ENCODE measurements at places on chromosomes 5 and 9.

DNA sequence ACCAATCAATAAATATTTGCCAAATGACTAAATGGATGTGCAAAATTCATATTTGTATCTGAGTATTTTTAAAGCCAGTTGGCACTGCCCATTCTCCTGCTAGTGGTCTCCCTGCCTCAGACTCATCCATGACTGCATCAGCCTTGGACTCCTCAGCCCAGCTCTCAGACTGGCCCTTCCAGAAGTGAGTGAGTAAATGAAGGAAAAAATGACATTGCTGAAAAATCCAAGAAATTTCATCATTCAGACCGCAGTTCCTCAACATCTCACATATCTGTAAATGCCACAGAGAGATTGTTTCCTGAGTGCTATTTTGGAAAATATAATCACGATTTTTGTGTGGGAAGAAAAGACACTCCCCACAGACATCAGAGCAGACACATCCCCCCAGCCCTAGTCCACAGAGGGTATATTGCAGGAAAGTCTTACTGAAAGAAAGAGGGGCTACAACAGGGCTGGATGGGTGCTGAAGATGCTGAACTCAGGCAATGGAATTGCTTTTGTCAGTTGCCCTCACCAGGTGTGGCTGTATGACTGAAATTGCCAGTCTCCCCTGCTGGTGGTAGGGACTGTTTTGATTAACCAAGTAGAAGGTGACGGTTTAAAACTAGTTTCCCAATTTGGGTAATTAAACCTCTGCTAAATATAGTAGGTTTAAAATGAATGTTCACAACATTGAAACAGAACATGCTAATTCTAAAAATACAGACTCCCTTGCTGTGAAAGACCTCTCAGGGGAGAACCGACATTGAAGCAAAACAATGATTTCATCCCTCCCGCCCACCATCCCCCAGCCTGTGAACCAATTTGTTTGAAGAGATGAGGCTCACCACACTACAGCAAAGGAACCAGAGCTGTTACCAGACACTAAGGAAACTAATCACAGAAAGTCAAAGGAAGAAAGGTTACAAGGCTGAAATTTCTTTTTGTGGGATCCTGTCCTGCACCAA lies 158.8 kb downstream of the DEPDC1B start:
- no peak for DNase-seq

GRCh38 chr9:22969350-22969979 lies 522.8 kb downstream of the DMRTA1 start:
- DNase-seq, result no peak

- peak; percentile 41 for DNase-seq
Observed at GRCh38 chr9:96344458-96345180, 38.9 kb downstream of the SLC35D2 start.

GRCh38 chr9:90517103-90517502 lies 125.5 kb downstream of the DIRAS2 start:
- DNase-seq, result peak; percentile 47

- DNase-seq, result no peak
Observed at GRCh38 chr9:80175286-80176150, 603.8 kb downstream of the TLE4 start.

- DNase-seq, result no peak
Observed at GRCh38 chr9:122191584-122191983, 31.9 kb downstream of the MORN5 start.

GRCh38 chr9:123475407-123475806 lies 119.4 kb downstream of the CRB2 start:
- no peak for DNase-seq

DNA sequence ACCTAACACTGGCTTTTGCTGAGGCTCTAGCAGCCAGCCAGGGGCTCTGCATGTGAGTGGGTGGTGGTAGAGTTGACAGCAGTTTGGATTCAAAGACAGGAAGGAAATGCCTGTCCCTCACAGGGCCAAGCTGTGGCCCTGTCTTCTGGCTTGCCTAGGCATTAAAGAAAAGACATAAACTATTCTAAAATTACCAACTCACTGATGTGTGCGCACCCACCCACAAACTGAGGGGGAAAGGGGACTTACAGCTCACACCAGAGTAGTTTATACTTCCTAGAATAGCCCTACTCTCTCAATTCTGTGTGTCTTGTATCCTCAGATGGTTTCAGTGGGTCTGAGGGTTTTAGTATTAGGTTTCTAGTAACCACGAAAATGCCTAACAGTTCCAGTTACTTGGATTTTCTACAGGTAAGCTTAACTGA lies 18.3 kb upstream of the IL13 start:
- DNase-seq, result no peak

DNA sequence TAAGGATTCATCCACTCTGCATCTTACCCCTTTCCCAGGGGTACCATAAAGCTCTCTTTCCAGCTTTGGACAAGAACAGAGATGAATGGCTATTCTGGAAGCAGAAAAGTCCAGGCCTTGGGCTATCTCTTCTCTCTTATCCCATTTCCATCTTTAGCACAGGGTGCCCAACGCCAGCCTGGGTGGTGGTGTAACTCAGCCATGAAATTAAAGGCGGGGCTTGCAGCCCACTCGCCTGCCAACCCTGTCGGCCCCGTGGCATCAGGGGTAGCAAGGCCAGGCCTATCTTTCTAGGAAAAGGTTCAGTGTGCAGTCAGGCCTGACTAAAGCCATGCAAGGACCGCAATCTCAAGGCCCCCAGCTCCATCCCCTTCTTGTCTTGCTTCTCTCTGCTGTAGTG lies 78.7 kb downstream of the FGF18 start:
- DNase-seq, result no peak

GRCh38 chr9:134223591-134224122 lies 59.3 kb upstream of the RNU6ATAC start:
- no peak for DNase-seq

- peak; percentile 84 for DNase-seq
Observed at GRCh38 chr9:36487482-36488388, 85.0 kb upstream of the MELK start.

GRCh38 chr5:142826741-142827492 lies 56.7 kb downstream of the ARHGAP26 start:
- DNase-seq, result no peak

GRCh38 chr5:61999371-61999770 lies 306.6 kb upstream of the KIF2A start:
- DNase-seq, result no peak

DNA sequence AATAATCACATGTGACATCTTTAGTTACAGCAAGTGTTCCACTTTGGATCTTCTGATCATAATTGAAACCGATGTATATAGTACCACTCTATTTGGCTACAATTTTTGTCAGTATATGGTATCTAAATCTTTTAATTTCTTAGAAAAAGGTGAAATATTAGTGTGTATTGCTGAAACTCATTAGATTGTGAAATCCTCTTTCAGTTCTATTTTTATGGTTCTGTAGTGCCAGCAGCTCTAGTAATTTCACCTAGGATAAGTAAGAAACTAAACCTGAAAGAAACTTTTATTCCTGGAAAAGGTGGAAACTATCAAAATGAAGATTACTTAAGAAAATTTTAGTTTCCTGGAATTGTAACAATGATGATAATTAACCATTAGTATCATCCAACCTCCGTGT lies 370.9 kb downstream of the NNT start:
- DNase-seq, result no peak

DNA sequence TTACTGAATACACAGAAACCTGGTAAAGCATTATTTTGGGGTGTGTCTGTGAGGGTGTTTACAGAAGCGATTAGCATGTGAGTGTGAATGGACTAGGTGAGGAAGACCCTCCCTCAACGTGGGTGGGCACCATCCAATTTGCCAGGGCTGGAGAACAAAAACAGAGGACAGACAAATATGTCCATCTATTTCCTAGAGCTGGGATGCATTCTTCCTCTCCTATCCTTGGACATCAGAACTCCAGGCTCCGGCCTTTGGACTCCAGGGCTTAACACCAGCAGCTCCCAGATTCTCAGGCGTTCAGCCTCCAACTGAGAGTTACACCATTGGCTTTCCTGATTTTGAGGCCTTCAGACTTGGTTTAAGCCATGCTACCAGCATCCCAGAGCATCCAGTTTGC lies 65.8 kb upstream of the CHD1 start:
- peak; percentile 15 for DNase-seq

Data from ELF-1 (cell line).